ENCODE measurements at places on chromosomes 6 and 20.

DNA sequence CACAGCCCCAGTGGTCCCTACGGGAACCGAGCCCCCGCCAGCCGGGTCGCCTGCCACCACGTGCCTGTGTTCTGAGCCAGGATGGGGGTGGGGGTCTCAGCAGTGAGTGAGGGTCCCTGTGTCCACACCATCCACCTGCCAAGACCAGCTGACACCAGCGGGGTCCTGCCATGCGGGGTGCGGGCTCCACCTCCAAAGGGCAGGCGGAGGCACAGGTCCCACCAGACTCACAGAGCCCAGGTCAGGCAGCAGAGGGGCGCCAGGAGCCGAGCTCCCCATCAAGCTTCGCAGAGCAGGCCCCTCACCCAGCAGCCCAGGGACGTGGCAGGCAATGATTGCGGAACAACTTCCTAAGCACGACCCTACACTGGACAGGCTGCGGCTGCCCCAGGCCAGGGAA is 50.5 kb downstream of the KCNQ2 start:
- no peak for DNase-seq

DNA sequence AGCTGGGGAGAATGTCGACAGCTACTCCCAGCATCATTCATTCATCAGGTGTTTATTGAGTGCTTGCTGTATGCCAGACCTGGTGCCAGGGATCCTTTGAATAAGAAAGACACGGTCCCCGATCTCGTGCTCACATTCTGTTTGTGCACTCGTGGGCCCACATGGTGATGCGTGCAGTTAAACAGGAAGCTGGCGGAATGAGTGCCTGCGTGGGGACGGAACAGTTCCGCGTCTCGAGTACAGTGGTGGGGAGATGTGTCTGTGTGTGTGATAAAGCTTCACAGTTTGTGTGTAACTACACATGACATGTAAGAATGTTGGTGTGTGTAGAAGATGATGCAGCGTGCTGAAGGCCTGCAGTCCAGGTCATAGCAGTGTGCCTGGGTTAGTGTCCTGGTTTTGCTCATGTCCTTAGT is 6.5 kb downstream of the RBM38 start:
- no peak for DNase-seq

DNA sequence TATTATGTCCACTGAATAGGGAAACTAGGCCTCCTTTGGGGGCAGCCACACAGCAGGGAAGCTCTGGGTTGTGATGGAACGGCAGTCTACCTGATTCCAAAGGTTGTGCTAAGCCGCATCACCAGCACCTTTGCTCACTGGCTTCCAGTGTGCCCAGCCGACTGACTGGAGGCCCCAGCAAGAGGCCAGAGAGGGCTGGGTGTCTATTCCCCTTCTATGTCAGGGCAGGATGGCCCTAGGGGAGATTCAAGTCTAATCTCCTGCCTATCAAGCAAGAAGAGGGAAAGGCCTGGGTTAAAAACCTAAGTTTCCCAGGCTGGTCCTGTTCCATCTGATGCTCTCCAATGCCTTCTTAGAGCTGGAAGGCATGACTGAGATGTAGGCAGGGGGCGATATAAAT is 53.6 kb downstream of the JPH2 start:
- no peak for DNase-seq

DNA sequence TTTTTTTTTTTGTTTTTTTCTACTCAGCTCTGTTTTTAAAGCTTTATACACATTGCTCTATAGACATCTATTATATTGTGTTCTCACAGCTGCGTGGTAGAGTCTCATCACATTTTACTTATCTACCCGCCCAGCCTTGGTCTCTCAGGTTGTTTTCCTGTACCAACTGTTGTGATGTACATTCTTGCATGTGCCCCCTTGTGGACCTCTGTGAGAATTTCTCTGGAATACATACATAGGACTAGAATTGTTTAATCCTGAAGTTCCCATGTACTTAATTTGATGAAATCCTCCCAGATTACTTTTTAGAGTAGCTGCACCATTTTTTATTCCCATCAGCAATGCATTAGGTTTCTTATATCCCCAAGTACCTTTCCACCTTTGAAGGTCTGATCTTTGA is 40.4 kb upstream of the TINAG start:
- no peak for DNase-seq

Data from stimulated activated CD4-positive, alpha-beta T cell treated with anti-CD3 and anti-CD28 coated beads, Interleukin-4, amount 100 ng/mL, for 48 hours (primary cell).